CD4-positive, alpha-beta T cell treated with Interleukin-10 for 1 hour (primary cell): ENCODE measurements at places on chromosomes 1 and 21.

- no peak for DNase-seq
These were observed 27.5 kb downstream of the NRIP1 start for GRCh38 chr21:15037095-15037899.

DNA sequence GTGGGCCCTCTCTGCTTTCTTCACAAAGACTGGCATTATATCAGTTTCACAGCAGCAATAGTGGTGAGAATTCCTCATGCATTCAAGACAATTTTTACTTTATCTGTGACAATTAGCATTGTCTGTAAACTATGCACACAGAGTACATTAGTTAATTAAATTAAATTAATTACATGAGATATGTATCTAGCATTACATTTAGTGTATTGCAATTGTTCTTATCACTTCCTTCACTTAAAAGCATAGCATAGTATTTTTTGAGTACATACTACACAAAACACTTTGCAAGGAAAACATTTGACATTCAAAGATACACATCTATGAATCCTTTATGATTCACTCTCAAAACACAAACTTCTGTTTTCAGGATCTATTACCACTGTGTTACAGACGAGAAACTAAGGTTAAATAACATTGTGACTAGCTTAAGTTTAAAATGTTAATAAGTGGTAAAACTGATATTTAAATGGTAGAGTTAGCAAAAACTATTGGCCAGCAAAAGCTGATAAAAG, 1542.6 kb downstream of the PLA2G4A start:
- DNase-seq = no peak

DNA sequence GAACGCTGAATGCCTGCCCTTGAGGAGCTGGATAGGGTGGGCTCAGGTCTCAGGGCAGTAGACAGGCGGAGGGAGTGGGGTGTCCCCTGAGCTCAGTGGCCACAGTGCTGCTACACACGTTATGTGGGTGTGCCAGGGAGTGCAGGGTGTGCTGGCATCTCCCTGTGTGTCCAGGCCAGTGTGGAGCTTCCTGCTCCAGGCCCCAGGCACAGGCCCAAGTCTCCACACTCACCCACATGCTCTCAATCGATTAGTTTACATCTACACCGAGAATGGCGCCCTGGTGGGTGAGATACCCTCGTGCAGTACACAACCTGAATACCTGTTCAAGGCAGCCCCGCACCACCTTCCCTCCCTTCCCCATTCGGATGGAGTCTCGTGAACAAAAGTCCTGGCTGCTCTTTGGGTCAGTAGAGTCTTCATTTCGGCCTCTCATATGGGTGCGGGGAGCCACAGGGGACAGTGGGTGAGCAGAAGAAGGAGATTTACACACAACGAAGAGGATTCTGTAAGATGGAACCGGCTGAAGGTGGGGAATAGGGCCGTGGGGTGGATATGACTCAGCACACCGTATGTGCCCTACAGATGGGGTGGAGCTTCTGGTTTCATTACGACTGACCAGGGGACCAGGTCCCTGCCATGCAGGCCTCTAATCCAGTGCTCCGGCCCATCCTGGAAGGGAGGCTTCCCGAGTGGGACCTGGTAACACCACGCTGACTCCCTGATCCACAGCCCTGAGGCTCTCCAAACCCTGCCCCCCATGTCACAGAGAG, 93.3 kb downstream of the SPSB1 start:
- no peak for DNase-seq

DNA sequence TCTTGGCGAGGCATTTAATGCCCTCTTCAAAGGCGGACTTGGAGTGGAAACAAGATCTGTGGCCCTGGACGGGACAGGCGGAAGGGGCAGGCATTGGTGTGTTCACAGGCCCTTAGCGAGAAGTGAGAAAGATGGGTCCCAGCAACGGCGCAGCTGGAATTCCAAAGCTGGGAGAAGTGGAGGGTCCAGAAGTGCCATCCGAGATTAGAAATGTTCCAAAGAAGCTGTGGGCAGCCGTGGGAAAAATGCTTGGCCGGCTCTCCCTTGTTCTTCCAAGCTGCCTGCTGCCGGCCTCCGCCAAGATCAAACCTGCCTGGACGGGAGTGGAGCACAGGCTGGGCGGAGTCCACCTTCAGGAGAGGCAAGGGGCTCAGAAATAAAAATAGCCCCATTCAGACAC, 69.4 kb upstream of the ACTRT2 start:
- no peak for DNase-seq

GRCh38 chr1:206873603-206874188, 8.3 kb downstream of the IL20 start:
- DNase-seq = no peak

DNA sequence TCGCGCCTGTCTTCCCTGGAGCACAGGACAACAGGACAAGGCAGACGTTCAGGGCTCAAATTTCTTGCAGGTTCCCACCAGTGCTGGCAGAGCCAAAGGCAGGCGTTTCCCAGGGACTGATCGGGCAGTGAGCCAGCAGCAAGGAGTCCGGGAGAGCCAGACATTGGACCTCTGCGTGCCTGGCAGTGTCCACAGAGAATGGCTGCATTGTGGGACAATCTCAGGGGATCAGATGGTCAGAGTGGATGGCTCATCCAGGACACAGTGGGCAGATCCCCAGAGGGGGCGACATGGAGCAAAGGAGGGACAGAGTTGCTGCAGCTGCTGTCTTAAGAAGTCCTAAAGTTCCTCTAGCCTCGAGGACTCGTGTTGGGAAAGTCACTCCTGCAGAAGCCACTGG, 4.6 kb downstream of the TMEM63A start:
- peak; percentile 25 for DNase-seq

DNA sequence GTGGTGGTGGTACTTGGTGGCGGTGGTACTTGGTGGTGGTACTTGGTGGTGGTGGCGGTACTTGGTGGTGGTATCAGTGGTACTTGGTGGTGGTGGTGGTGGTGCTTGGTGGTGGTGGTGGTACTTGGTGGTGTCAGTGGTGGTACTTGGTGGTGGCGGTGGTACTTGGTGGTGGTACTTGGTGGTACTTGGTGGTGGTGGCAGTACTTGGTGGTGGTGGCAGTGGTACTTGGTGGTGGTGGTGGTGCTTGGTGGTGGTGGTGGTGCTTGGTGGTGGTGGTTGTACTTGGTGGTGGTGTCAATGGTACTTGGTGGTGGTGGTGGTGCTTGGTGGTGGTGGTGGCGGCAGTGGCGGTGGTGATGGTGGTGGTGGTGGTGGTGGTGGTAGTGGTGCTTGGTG, 20.2 kb downstream of the COQ8A start:
- no peak for DNase-seq

DNA sequence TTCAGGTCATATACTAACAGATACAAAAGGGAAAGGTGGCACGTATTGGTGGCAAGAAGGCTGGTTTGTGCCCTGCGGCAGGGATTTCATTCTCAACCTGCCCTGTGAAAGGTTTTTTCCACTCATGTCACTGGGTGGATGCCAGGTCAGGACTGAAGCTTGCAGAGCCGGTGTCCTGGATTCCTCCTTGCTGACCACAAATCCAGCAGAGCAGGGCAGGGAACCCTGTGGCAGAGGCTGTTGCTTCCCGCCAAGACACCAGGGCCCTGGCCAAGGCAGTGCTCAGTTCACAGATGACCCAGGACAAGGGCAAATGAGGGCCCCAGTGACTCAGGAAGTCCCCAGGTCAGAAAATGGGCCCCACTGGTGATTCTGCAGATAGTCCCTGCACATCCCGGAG, 16.4 kb downstream of the BSND start:
- DNase-seq = no peak

DNA sequence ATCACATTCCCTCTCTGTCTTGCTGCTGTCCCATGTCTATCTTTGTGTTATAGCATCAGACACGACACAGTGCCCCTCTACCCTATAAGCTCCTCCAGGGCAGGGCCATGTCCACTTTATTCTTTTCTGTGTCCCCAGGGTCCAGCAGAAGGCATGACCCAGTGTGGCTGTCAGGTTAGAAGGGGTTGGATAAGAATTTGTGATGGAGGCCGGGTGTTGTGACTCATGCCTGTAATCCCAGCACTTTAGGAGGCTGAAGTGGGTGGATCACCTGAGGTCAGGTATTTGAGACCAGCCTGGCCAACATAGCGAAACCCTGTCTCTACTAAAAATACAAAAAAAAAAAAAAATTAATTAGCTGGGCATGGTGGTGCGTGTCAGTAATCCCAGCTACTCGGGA, 26.3 kb upstream of the RNF19B start:
- no peak for DNase-seq
